ENCODE measurements at places on chromosomes 4 and X.

- no peak for DNase-seq
Measured at GRCh38 chr4:36399762-36400353, 118.4 kb downstream of the DTHD1 start.

- DNase-seq, result no peak
Measured at GRCh38 chr4:150259861-150260567, 181.8 kb downstream of the DCLK2 start.

GRCh38 chr4:180615746-180616145, 1627.5 kb upstream of the TENM3 start:
- no peak for DNase-seq

GRCh38 chrX:63809173-63809572, 24.2 kb upstream of the ARHGEF9 start:
- DNase-seq, result no peak

GRCh38 chr4:175873707-175874106, 61.6 kb upstream of the GPM6A start:
- no peak for DNase-seq

DNA sequence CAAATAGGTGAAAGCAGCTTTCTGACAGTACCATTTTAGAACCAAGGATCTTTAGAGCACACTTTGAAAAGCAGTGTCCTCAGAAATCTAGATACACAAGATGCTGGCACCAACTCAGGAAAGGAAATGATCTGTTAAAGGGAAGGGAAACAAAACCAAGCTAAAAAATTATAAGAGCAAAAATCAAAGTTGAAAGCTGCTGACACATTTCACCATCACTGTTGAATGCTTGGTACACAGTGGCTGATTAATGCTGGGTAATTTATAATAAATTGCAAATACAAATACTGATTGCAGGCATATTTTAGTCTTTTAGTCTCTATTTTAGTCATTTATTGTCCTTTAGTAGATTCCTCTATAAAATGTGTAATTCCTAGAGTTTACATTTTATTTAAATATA, 1540.1 kb upstream of the PCDH10 start:
- DNase-seq, result no peak

DNA sequence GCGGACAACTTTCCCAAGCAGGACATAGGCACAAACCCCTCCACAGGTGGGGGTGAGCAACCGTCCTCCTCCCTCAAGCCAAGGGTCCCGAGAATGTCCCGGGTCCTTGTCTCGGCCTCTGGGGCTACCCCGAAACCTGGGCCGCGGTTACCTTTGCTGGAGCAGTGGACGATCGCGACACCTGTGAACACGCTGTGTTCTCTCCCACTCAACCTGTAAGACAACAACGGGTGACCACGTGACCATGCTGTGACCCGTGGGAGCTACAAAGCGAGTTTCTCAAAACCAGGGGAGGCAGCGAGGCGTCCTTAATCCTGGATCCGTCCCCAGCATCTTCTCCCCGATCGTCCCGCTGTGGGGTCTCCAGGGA, 17.9 kb downstream of the ASMTL start:
- no peak for DNase-seq

DNA sequence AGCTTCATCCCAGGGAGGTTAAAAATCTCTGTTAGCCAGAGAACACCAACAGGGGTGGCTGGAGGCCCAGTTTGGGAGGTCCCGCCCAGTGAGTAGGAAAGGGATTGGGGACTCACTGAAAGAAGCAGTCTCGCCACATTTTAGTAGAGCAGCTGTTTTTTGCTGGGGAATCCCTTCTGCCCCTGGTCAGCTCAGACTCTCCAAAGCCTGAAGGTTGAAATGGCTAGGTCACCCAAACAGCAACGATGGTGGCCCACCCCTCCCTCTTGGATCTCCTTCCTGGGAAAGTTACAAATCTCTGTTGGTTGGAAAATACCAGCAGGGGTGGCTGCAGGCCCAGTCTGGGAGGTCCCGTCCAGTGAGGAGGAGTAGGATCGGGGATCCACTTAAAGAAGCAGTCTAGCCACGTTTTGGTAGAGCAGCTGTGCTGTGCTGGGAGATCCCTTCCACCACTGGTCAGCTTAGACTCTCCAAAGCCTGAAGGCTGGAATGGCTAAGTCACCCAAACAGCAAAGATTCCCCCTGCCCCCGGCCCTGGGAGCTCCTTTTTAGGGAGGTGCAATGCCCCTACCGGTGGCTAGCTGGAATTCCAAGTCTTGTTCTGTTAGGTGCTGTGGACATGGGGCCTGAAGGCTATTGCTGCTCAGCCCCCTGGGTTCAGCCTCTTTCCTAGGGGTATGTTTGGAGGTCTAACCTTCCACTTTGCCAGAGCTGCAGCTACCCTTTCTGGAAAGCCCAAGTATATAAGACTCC, 40.0 kb upstream of the TEX13A start:
- no peak for DNase-seq

DNA sequence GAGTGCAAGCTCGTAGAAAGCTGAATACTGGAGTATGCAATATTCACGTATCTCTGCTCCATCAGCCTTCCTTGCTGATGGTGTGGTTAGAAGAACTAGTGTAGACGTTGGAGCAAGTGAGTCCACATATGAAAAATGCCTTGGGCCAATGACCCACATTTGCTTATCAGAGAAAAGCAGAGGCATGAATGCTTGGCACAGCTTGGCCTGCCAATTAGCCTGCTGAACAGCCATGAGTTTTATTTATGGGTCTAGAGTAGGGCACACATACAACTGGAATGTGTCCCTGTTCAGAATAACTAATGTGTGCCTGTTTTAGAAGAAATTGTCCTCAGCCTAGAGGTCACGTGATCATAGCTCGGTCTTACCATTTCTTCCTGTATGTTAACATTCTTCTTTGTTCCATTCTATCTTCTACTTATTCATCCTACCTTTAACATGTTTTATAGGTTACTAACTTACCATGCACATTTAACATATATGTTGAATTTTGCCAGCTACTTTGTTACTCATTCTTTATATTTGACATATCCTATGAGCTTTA, 432.7 kb upstream of the AADAT start:
- DNase-seq, result no peak

DNA sequence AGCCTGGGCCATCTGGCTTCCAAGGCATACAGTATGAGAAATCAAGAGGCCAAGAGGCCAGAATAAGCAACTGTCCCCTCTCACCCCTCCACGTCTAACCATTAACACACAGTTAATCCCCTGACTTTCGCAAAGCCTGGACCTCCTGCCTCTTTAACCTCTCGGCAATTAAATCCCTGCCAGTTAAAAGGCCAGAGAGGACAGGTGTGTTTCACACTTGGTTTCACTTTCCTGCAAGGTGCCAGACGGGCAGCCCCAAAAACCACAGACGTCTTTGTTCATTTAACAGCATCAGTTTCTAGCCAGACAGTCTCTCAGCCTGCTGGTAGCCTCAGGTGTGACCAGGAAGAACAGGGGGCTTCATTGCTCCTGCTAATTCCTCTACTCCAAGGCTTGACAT, 91.1 kb upstream of the KIT start:
- no peak for DNase-seq

GRCh38 chrX:124433186-124433585, 86.8 kb downstream of the SH2D1A start:
- DNase-seq, result no peak

DNA sequence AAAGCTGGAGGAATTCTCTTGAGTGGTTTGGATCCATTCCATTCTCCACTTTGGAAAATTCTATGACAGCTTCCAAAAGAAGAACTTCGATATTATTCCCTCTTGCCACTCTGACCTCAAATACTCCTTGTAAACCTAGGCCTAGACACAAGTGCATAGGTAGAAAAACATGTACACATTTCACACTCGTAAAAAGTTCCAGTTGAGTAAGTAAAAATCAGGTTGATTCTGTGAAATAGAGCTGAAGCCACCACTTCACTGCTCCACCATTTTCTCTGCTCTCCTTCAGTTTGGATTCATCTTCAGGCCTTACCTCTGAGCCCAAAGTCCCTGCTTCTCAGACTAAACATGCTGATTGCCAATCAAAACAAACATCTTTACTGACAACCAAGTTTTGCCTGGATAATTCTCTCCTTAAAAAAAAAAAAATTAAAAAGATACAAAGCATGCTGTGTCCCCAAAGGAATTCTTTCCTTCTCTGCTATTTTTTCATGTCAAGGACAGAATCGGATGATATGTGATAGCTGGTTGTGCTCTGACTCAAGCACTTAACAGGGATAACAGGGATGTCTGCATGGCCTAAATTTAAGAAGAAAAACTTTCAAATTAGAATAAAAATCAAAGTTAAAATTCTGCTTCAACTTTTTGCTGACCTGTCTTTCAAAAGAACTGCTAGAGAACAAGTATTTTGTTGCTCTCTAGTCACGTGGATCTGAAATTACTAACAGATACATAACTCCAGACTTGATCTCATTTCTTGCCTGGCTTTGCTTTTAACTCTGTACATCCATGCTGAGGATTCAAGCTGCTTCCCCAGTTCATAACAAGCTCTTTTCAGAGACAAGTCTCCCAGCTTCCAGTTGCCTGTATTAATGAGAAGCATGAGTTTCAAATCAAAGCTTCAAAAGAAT, 420.9 kb upstream of the INTU start:
- DNase-seq, result no peak

GRCh38 chr4:26029568-26030131, 115.6 kb downstream of the SMIM20 start:
- DNase-seq, result no peak

Measured in activated T-helper 9 cell treated with anti-CD3 and anti-CD28 coated beads, Interleukin-2, amount 50 U/mL, for 16 hours (primary cell).